ENCODE measurements at places on chromosomes 11 and 22. TPM values are rescaled to one million over a fixed set of nuclear protein-coding genes. Genes with fewer than 3 reads are reported as not detected.

AIFM3 gene
- total RNA-seq: 4.5 TPM

MAML2 gene
- total RNA-seq: 26.4 TPM

ZNF74 gene
- 11.6 TPM for total RNA-seq

OR52H1 gene
- total RNA-seq: 0.37 TPM

MUC6 gene
- total RNA-seq: not detected

OR52I2 gene
- not detected for total RNA-seq

SCGB1A1 gene
- not detected for total RNA-seq

SEC14L6 gene
- total RNA-seq: not detected

- no peak for DNase-seq
Observed at GRCh38 chr22:19082793-19083192, 39.4 kb downstream of the DGCR2 start.

DNA sequence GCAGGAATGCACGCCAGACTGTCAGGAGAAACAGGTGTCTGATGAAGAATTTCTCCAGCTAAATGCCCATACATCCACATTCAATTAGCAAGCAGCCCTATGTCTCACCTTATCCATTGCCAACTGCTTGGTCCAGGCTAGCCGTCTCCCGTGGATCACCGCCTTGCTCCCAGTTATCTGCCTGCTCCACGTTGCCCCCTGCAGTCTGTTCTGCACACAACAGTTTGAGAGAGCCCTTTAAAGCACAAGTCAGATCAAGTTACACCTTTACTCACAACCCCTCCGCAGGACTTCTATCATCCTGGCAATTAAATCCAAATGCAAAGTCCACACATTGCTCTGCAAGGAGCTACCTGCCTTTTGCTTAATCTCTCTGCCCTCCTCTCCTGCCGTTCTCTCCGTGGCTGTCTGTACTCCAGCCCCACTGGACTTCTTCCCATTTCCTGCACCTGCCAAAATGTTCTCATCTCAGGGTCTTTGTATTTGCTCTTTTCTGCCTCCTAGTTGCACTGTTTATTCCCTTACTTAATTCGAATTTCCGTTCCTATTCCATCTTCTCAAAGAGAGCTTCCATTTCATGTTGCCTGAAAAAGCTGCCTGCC is 185.3 kb upstream of the LARGE1 start:
- DNase-seq: peak; percentile 39

DNA sequence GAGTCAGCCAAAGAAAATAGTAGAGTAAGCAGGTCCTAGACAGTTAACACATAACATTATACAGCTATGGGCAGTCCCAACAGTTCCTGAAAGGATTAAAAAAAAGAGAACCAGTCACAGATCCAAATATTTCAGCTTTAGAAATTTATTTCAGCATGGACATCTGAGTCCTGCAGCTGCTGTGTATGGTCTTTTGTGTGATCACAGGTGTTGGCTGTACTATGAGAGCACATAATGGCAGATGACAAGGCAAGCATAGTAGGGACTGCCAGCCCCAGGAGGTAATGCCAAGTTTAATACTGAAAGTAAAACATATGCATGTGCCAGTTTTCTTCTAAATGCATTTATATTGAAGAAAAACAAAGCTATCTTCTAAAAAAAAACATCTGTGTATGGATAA is 158.1 kb downstream of the GRIA4 start:
- no peak for DNase-seq

DNA sequence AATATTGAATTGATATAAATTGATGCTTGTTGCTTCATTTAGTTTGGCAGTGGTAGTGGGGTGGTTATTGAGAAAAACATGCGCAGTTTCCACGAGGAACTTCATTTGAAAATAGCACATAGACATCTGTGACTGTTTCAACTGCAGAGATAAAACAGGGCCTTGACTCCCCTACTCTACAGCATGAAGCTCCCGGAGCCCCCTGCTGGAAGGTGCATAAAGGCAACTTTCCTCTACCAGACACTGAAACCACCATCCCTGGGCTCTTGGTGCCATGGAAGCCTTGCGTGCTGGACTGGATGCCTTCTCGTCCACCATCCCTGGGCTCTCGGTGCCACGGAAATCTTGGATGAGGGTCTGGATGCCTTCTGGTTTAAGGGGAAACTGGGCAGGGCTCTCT is 195.9 kb downstream of the CSNK2A3 start:
- no peak for DNase-seq

- no peak for DNase-seq
Observed at GRCh38 chr11:93694109-93694508, 32.6 kb downstream of the CEP295 start.

- DNase-seq: no peak
Observed at GRCh38 chr22:49330421-49331222, 497.1 kb downstream of the BRD1 start.

DNA sequence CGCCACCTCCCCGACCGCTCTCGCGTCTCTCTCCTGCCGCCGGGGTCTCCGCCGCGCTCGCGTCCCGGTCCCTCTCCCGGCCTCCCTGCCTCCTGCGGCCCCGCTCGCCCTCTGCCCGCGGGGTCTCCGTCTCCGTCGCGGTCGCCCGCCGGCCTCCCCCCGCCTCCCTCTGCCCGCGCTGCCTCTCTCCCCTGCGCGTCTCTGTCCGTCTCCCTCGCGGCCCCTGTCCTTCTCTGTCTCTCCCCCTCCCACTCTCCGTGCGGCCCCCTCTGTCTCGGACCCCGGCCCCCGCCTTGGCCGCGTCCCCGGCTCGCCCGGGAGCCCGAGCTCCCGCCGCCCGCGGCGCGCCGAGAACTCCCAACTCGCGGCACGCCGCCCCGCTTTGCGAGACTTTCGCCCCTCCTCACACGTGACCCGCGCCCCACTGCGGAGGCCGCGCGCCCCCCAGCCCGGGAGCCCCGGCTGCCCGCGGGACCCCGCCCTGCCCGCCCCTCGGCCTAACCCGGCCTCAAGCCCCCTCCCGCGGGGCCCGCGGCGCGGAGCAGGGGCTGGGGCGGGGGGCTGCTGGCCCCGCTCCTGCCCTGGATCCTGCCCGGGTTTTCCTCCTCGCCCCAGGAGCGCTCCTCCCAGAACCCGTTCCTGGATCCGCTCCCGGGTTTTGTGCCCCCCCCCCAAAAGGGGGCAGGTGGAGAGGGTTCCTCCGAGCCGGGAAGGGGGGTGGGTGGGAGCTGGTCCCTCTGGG is 702 bp upstream of the KCNJ4 start:
- DNase-seq: peak; percentile 50

DNA sequence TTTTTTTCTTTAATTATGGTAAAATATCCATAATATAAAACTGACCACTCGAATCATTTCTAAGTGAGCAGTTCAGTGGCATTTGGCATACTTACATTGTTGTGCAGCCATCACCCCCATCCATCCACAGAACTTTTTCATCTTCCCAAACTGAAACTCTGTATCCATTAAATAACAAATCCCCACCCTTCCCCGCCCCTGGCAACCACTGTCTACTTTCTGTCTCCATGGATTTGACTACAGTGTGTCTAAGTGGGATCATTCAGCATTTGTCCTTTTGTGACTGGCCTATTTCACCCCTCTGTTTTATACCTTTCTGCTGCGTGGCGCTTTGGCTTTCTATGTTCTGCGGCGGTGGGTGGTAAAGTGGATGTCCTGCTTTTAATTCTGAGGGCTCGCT is 49.1 kb downstream of the RTN4R start:
- DNase-seq: no peak

GRCh38 chr11:77003963-77004362 is 30.2 kb upstream of the B3GNT6 start:
- no peak for DNase-seq

DNA sequence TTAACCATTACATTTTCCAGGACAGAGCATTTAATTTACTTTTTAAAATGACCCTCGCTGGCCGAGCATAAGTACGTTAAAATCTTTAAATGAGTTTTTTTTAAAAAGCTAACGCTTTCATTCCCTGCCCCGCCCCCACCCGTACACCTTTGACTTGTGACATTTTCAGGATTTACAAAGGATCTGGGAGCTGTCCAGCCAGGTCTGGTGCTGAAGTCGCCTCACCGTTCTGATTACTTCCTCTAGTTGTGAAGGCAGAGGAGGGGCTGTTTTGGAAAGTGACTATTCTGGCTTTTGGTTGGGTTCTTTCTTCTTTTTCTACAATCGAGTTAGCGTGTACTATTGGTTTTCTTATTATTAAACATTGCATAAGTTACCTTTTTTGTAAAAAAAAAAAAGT is 2.9 kb downstream of the C11orf87 start:
- DNase-seq: no peak

GRCh38 chr11:11294551-11294855 is 58.5 kb downstream of the CSNK2A3 start:
- no peak for DNase-seq

GRCh38 chr11:118295815-118296454 is 8.6 kb upstream of the CD3E start:
- peak; percentile 54 for DNase-seq

DNA sequence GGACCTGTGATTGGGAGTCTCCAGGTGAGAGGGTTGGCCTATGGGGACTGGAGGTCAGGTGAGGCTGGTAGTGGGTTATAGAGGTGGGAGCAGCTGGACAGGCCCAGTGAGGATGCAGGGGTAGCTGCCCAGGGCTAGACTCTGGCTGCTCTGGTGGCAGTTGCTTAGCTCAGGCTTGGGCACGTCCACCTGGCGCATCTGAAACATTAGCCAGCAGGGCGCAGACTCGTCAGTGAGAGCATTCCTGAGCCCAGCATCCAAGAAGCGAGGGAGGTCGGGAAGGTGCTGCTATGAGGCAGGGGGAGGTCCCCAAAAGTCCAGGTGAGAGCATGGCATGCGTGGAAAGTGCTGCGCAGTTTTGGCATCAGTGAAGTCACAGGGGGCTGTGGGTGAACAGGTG is 3.5 kb upstream of the GGT1 start:
- no peak for DNase-seq

DNA sequence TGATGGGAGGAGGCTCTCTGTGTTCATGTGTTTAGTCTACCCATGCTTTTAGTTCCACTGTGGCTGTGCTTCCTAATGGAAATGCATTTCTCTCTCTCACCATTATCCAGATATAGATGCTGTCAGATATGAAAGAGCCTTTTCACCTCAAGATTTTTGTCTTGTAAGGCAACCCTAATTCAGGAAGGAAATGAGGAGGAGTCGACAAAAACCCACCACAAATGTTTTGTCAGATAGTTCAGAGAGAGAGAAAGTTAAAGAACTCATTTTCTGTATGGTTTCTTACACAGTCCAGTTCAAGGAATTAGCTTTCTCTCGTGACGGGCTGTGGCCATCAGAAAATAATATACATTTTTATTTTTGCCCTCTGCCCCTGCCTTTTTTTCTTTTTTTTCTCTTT is 82.5 kb downstream of the ARL14EP start:
- no peak for DNase-seq

- no peak for DNase-seq
Observed at GRCh38 chr11:118310781-118311485, 6.4 kb downstream of the CD3E start.
